COR-L47 (cell line): ENCODE measurements at places on chromosomes 1 and 21.

GRCh38 chr1:77220687-77221463 is 1.6 kb upstream of the PIGK start:
- DNase-seq = no peak

DNA sequence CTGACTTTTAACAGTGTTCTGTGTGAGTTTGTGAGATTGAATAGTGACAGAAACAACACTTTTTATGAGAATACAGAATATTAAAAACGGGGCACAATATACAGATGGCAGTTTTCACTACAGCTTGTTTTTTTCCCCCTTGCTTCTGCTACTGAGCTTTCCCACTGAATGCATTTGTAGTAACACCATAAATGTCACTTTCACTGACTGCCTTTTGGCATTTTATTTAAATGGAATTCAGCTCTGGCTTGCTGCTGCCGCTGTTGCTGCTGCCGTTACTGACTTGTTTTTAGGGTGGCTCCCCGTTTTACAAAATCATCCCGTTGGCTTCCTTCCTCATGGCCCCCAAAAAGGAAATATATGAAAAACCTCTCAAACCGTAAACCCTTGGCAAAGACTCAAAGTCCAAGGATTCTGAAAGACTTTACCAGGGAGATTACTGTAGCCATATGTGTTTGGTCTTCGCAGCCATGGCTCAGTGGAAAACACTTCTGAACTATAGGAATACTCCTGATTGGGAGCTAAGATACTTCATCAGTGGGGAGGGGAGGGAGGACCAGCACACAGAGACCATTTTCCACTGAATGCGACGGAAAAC is 151.0 kb downstream of the NUF2 start:
- DNase-seq = no peak

- DNase-seq = no peak
Measured at GRCh38 chr1:186957314-186957713, 128.6 kb downstream of the PLA2G4A start.

- DNase-seq = no peak
Measured at GRCh38 chr1:228415853-228416216, 826 bp downstream of the TRIM17 start.

- DNase-seq = no peak
Measured at GRCh38 chr1:61337037-61337436, 254.7 kb downstream of the NFIA start.

GRCh38 chr1:201538612-201539551 is at the start of gene NAV1:
NAV1 (plus strand) TSS chr1:201539127; CDS start chr1:201622885, 83,758 bp downstream.
- DNase-seq = no peak

GRCh38 chr1:56550859-56551188 is 28.5 kb downstream of the PLPP3 start:
- DNase-seq = no peak

- no peak for DNase-seq
Measured at GRCh38 chr1:63710761-63711380, 62.9 kb upstream of the ROR1 start.

DNA sequence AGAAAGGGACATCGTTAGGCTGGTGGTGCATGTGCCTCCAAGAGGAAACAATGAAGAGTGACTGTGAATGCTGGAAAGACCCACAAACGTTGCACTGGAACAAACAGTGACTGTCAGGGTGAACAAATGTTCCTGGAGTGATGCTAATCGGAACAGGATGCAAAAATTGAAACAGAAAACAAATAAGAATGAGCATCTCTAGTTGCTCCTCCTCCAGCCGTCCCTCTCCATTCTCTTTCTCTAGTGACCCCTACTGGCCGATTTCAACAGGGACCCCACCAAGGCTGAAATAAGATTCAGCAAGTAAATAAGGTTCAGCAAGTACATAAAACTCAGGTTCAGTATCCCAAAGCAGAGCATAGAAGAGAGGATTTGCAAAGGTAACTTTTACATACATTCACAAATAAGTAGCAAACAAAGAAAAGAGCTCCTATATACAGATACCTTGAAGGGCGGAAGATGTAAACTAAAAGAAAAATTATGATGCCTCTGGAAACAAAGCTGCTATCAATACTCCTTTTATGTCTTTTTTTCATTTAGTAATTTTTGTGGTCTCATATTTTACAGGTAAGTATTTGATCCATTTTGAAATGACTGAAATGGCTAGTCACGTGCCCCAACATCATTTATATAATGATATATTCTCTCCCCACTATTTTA is 836.1 kb upstream of the ADAMTS5 start:
- DNase-seq = no peak

DNA sequence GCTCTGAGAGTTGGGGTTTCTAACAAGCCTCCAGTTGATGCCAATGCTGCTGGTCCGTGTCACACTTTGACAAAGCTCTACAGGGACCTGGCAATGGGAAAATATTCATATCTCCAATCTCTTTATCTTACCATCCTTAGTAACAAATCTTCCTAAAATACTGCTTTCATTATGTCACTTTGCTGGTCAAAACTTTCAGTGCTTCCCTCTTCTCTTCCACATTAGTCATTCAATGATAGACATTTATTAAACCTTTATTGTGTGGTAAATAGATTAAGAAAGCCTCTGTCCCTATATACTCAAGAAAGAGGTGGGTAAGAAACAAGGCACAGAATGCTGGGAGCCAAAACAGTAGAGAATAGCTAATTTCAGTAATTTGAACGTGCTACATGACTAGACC is 79.3 kb downstream of the SLC44A5 start:
- DNase-seq = no peak

DNA sequence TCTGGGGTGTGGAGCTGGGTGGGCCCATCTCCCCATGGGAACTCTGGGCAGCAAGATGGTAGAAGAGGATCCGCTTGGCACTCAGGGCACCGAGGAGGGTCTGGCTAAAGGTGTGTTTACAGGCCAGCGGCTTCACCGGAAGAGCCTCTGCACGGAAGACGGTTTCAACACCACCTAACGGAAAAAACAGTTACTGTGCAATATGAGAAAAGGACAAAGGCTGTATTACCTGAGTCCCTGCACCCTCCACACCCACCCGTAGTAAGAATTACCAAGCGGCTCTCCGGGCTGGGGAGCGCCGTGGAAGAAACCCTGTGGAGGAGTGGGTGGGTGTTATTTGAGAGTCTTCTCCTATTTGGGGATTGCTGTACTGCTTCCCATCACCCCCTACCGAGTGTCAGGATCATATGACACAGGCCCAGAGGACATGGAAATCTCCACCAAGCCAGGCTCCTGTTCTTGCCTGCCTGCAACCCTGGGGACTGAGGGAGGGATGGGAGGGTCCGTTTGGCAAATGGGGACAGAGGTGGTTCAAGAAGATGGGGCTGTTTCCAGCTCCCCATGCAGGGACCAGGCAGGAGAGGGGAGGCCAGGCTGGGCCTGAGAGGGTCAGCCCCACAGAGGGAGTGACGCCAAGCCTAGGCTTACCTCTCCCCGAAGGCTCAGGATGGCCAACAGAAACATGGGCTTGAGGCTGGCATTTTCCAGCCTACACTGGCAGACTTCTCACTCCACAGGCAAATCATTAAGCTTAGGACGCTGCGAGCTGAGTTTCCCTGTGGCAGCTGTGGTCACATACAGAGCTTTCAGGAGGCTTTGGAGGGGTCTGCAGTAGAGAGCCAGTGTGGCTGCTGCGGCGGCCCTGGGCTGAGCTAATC is 203.5 kb upstream of the TMEM51 start:
- no peak for DNase-seq

DNA sequence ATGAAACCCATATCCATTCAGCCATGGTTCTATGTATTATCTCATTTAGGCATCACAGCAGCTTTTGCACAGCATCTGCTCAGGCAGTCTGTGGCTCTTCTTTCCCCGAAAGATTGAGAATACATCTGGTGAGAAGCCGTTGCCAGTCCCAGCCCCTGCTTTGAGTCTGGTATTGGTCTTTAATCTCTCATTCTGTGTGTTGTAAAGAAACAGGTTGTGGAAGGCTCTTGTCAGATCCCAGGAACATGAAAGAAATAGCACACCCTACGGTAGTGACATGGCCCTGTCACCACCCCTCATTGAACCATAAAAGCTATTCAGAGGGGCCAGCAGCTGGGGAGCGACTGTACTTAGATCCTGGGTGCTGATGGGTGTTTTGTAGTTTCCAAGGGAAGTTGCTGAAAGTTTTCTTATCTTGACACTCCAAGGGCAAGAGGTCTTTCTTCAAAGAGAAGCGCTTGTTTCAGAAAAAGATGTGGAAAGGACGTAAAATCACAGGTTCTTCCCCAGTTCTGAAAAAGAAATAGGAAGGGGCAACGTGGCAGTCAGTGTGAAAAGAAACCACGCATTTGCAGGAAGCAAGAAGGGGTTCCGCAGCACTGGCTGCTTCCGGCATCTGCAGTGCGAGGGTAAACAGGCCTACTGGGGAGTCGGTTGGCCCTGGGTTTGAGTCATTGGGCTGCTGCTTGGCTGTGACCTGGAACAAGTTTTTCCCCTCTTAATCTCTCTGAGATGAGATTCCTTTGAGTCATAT is 145.0 kb downstream of the DHRS3 start:
- DNase-seq = no peak

DNA sequence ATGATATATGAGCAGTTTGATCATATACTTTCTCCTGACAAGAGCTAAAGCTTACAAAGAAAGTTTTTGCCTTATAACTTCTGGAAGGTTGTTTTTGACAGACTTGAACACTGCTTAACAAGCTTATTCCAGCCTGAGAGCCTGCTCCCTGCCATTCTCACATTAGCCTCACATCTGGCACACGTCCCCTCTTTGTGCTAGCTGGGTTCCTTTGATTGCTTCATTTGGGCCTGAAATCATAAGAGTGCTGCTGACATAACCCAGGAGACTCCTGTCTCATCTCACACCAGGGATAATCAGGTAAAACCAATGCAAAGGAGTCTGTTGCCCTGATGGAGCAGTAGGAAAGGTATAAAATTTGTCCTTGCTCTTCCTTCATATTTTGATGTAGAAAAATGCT is 1411.7 kb upstream of the B3GALT2 start:
- DNase-seq = no peak

DNA sequence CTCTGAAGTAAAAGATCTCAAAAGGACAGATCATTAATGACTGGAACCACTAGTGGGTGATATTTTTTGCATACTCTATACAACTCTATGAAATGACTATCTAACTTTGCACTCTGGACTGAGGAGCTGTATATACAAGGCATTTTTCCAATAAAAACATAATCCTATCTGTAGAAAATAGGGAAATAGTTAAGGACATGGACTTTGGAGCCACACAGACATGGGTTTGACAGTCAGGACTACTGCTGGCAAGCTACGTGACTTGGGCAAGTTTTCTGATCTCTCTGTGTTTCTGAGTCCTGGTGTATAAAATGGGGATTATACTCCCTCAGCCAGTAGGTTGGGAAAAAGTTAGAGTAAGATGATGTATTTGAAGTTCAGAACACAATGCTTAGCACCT is 20.9 kb upstream of the HSD3B2 start:
- DNase-seq = no peak

DNA sequence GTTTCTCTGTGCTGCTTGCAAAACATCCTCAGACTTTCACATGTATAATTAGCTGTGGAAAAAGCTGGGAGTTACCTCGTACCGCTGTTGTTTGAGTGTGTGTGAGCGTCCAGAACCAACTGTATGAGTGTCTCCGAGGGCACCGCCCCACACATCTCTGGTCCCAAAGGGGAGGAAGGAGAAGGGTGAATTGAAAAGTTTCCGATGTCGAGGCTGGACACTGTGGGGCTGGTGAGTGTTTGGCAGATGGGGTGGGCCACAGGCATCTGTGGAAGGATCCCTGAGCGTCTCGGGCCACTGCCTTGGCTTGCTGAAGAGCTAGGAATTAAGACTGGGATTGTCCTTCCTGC is 1.2 kb downstream of the ATP2B4 start:
- no peak for DNase-seq

DNA sequence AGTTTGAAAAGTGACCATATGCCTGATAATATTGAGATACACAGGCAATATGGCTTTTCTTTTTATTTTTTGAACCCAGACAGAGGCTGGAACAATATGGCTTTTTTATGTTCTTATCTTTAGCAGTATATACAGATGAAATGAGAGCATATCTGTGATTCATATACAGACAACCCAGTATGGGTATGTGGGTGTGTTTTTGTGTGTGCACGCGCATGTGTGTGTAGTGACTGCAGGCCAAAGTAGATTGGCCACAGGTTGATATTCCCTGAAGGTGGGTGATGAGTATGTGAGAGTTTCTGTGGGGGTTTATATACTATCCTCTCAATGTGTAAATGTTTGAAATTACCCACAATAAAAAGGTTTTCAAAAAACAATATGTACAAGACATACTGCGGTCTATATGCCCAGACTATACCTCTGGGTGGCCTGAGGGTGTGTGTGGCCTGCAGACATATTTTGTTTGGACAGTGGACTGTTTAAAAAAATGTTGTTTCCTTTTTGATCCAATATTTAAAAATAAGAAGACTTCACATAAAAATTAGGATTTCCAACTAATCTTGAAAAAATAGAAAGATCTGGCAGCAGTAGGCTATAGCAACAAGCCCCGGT is 26.3 kb upstream of the TIAM1 start:
- no peak for DNase-seq

DNA sequence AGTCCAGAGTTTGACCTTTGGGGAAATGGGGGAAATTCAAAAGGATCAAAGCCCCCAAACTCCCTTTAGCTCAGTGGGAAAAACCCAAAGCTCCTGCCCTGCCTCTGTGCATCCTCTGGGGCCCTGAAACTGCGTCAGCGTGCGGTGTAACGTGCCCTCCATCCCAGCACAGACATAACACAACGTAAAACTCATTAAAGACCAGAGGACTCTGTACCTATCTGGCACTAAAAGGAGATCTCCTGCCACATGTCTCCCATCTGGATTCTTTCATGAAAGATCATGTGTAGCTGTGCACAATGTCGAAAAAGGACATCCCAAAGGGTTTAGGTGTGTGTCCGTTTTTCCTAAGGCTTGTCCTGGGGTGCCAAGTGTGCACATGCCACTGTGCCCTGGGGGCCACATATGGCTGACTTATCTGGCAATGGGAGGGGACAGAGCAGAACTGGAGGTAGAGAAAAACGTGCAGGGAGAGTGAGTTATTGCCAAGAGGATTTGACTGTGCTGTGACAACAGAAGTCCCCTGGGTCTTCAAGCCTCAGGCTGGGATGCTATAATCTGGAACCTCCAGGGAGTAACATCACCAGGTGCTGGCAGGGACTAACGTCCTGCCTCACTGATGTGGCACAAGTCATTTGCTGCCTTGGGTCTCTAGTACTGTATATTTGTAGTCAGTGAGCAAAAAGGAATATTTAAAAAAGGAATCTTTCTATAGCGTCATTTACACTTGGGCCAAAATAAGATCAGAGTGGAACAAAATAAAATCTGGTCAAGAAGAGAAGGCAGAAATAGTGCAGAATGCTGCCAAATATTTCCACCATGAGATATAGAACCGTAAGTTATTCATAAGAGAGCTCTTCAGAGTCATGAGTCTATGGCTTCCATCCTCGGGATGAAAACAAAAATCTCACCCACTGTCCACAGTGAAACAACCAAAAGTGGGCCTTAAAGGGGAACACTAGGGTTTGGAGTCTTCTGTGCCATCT is 52.3 kb downstream of the ITPKB start:
- no peak for DNase-seq
